ENCODE measurements at places on chromosomes 1 and 21.

DNA sequence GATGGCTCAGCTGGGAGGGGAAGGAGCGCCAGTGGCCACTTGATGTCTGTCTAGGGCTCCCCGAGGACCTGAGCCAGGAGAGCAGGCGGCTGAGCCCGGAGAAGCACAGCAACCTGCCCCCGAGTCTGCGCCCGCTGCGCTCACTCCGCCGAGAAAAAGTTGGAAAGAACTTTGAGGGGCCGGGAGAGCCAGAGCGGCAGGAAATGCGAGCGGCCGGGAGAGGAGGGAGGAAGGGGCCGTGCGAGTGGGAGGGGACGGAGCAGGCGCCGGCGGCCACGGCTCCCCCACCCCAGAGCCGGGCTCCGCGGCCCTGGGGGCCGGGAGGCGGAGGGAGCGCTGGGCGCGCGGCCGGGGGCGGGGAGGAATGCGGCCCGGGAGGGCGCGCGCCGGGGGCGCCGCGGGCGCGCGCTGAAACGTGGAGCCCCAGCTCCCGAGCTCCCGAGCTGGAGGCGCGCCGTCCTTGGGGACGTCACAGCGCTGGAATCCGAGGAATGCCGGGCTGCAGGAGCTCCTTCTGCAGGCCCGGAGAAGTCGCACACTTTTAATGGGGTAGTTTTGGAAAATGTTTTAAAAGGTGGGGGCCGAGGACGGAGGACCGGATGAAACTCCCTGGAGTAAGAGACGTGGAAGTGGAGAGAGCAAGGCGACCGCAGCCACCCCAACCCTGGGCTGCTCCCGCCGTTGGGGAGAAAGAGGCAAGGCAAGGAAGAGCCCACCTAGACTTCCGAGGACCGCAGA is at the start of gene PTPN14:
PTPN14 (minus strand) TSS at position 167 of the 738 bp plus-strand sequence. CDS start 86,799 bp downstream, outside the sequence.
- no peak for DNase-seq

DNA sequence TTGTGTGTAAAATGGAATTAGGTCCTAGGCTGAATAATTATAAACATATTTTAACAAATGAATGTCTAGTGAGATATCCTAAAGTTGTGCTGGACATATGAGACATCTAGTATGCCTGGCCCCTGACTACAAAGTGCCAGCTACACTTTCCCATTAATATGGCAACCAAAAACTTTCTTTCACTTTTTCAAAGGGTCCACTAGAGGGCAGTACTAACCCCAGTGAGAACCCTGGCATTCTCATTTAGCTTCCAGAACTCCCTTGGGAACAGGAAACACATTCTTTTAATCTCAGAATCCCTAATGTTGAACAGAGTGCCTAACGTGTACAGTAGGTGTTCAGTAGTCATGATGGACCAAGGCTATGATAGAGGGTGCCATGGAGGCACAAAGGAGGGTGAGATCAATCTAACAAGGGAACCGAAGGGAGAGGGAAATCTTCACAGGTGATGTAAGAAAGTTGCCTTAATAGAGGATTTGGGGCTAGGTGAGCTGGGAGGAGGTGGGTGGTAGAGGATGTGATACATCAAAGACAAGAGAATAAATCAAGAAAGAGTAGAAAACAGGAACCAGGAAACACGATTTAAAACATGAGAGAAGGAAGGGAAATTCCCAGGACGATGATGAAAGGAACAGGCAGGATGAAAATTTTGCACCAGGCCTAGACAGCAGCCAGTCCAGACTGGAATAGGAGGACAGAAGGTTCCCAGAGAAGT is 41.6 kb downstream of the NSL1 start:
- no peak for DNase-seq

GRCh38 chr1:64950284-64950809 is 16.0 kb downstream of the JAK1 start:
- DNase-seq: no peak

GRCh38 chr1:216194721-216195120 is 228.5 kb downstream of the USH2A start:
- no peak for DNase-seq

DNA sequence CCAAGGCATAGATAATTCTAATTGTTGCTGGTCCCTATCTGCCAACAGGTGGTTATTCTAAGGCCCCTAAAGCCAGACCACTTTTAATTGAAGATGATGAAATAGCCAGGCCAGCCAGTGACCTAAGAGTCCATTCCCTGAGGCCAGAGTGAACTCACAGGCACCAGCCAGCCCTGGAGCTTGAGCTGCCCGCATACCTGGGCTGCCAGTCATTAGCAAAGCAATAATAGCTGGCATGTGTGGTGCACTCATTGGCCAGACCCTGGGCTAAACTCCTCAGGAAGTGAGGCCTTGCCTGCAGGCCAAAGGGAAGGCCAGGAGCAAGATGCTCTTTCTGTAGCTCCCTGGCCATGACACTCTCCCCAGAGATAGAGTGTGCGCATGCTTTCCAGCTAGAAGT is 180.4 kb upstream of the KLHDC7A start:
- DNase-seq: no peak

DNA sequence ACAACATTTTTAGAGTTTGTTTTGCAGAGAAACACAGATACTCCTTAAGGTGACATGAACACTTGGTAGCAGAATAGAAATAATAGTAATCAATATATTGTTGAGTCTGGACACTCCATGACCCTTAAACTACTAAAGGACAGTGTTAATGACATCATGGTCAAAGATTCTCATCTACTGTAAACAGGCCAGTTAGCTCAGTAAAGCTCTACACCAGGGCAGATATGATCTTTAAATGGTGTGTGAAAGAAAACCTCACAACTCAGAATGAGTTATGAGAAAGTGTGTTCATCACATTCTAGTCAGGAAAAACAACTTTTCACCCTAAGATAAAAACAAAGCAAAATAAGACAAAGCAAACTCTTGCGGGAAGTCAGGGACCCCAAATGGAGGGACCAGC is 58.1 kb upstream of the ADAMTS5 start:
- DNase-seq: no peak
